T-cell (primary cell): ENCODE measurements at places on chromosomes 5 and 9. TPM values are rescaled to one million over a fixed set of nuclear protein-coding genes. Genes with fewer than 3 reads are reported as not detected.

The TMEM252 gene
- total RNA-seq: not detected

The RLN2 gene
- total RNA-seq: 4.5 TPM

The CYLC2 gene
- not detected for total RNA-seq

The ZNF366 gene
- total RNA-seq: not detected

GRCh38 chr9:13110766-13111417 lies 168.6 kb downstream of the MPDZ start:
- no peak for DNase-seq

DNA sequence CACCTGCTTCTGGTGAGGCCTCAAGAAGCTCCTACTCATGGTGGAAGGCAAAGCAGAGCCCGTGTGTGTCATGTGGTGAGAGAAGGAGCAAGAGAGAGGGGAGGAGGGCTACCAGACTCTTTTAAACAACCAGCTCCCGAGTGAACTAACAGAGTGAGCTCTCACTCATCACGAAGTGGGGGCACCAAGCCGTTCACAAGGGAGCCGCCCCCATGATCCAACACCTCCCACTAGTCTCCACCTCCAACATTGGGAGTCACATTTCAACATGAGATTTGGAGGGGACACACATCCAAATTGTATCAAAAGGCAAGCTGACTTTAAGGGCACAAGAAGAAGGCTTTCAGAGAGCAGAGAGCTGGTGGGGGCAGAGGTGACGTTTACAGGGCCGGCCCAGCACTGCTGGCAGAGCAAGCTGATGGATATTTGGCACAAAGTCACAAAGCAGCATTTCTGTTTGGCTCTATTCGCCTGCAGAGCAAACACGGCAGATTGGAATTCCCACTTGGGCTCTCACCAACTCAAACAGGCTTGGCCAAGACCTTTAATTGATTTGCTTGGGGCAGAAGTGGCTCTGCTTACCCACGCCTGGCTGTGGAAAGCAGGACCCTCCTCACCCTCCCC lies 20.0 kb downstream of the PITX1 start:
- DNase-seq: no peak

DNA sequence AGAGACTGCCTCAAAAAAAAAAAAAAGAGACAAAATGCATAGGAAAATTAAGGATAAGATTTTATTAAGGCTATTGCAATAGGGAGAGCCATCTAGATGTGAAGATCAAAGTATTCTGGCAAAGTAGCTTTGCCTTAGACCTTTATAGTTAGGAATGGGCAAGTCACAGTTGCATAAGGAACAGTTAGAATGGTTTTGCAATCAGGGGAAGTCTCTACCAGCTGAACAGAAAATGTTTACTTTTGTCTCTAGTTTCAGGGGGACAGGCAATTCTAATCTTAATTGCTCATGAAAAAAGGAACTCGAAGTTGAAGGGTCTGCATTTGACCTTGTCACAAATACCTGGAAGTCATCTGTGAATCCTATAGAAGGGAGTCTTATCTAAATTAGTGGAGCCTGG lies 13.1 kb upstream of the ATP6V1G1 start:
- no peak for DNase-seq

GRCh38 chr5:120678279-120678678 lies 214.2 kb downstream of the PRR16 start:
- no peak for DNase-seq

DNA sequence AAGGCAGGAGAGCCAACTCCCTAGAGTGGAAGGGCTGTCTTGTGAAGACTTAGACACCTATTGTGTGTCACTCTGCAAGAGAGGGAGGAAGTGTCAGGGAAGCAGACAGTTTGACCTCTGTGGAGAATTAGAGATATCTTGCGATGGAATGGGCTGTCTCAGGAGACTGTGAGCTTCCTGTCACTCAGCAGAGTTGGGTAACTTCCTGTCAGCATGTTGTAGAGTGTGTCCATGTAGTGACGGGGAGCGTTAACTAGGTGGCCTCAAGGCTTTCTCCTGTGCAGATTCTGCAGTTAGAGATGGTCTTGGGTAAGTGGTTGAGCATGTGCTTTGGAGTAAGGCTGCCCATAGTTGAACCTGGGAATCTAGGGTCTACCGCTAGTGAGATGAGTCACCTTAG lies 136.5 kb downstream of the KIF4B start:
- no peak for DNase-seq

DNA sequence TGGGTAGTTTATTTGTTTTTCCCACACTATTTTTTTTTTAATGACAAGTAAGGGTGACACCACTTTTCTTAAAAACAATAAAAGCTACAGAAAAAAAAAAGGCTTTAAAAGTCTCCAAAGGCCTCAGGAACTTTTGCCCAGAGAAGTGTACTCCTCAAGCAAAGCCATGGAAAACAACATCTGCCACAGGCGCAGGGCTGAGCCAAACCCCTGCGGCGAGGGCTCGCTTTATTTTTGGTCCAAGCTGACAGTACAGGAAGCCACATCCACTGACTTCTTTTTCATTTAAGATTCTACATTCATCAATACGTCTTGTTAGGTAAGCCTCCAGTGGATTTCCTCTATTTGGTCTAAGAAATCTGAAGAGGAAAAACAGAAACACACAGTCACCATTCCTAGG lies 51.9 kb upstream of the IFNK start:
- no peak for DNase-seq

DNA sequence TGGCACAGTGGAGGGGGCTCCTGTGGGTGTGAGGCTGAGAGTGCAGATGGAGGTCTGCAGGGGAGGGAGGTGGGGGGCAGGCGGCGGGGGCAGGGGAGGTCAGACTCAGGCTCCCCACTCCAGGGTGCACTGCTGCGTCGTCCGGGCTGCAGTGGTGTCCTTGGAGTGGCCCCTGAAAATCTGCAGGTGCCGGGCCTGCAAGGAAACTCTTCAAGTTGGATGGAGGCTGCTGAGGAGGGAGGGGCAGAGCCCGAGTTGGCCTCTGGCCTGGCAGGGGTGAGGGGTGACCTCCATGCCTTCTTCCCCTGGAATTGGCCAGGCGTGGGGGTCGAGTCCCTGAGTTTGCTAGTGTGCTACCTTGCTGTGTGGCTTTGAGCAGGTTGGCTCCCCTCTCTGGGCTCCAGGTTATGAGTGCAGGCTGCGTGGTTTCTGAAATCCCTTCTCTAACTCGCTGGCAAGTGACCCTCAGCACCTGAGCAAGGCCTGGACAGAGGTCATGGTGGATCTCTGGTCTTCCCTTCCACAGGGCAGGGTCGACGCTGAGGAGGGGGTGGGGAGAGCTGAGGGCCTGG lies 888 bp downstream of the ADAMTSL2 start:
- DNase-seq: no peak
